ENCODE measurements at places on chromosomes 2 and 18.

GRCh38 chr2:118291251-118291880, 203.1 kb downstream of the INSIG2 start:
- no peak for DNase-seq

- DNase-seq, result no peak
Measured at GRCh38 chr2:232460171-232460570, 4.2 kb downstream of the ALPI start.

DNA sequence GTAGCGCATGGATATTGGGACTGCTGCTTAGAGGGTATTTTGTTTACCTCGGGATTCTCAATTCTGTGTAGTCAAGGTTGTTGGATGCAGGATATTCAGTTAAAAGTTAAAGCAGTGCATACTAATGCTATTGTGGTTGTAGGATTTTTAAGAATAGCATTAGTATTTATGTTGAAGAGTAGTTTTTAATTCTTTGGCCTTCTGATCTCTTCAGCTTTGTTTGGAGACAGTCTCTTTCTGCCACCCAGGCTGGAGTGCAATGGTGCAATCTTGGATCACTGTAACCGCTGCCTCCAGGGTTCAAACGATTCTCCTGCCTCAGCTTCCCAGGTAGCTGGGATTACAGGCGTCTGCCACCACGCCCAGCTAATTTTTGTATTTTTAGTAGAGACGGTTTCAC, 1.5 kb downstream of the RHBDD1 start:
- DNase-seq, result no peak

DNA sequence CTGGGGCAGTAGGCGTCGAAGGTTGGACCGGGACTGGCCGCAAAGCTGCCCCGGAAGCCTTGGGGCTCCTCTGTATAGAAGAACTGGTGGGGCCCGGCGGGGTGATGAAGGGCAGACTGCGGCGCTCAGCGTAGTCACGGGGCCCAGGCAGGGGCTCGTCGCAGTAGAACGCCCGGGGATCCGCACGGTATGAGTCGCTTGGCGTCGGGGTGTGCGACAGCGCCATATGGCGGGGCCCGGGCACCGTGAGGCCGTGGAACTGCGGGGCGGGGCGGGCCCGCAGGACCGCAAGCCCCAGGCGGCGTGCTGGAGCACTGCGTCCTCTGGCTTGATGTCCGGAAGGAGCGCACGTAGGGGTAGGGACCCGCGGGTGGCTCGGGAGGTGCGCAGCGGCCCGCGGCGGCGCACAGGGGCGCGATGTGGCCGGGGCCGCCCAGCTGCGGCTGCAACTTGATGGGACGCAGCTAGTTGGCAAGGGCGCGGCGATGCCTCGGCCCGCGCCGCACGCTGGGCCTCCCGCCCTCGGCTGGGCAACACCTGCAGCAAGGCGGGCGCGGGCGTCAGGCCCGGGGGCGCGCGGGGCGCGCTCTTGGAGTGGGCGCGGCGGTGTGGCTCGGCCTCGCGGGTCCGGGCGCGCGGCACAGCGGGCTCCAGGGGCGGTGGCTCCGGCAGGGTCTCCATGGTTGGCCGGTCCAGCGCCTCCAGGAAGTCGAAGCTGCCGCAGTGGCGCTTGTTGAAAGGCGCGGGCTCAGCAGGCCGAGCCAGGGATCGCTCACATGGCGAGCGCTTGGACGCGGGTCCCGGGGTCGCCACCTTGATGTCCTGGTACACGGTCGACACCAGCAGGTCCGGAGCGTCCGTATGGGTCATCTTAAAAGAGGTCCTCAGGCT, 251.4 kb downstream of the ANKRD30B start:
- no peak for DNase-seq

- no peak for DNase-seq
Measured at GRCh38 chr18:61939046-61939674, 46.4 kb upstream of the RNF152 start.

DNA sequence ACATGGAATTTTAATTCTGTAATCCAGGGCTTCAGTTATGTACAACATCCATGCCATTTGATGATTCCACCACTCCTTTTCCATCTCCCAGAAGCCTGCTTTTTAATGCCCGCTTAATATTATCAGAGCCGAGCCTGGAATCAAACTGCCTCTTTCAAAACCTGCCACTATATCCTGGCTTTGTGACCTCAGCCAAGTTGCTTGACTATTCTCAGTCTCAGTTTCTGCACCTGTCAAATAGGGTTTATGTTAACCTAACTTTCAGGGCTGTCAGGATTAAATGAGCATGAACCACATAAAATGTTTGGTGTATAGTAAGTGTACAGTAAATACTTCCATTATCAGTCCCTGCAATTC, 108.7 kb downstream of the XRCC5 start:
- DNase-seq, result no peak

DNA sequence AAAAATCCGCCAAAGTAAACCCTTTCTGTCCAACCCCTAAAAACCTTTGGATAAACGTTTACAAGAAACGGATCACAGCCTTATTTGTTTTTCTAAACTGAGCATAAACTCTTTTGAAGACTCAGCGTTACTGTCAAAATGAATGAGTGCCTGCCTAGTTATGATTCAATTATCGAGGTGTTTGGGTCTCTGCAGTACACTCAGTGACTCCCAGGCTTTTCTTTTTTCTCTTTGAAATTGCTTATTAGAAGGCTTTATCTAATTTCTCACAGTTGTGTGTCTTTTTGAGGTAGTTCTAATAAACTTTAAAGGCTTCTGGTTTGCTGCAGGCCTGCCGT, 663 bp downstream of the RHBDD1 start:
- DNase-seq, result no peak

DNA sequence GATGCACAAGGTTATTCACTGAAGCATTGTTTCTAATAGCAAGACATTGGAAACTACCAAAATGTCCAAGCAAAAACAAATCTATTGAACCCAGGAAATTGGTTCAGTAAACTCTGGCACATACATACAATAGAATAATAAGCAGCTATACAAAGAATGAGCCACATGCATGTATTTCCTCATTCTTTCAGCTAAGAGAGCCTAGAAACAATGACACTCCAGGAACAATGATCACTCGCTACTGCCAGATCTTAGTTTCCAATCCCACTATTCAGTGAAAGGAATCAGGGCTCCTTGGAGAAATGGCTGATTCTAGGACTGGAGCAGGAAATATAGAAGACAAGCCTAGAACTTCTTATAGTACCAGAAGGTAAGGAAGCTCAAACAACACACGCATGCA, 221.9 kb upstream of the AGAP1 start:
- no peak for DNase-seq

Measured in NCI-H510A (cell line).